ENCODE measurements at places on chromosomes 7 and 10.

DNA sequence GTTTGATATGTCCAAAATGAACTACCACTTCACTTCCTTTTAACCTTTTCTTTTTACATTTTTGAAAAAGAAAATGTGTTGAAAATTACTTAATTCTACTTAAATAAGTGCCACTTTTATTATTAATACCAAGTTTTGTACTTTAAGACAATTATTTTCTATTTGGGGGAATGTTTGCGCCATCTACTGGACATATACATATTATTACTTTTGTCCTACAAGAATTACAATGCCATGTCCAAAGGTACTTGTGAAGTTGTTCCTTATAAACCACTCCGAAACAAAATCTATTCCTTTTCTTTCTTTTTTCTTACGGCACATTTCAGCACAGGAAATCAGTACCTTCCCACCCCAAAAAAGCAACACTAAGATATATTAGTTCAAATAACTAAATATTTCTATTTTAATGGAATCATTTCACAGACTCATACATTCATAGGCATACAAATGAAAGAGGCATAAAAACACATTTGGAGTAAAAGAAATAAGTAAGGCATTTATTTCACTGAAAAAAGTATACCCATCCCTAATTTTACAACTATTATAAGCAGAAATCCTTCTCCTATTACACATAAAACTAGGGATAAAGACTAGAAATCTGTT, 169.9 kb downstream of the RNF133 start:
- no peak for DNase-seq

- DNase-seq: no peak
Observed at GRCh38 chr7:92647011-92647625, 56.9 kb upstream of the FAM133B start.

- no peak for DNase-seq
Observed at GRCh38 chr7:129607471-129608120, 3.9 kb upstream of the NRF1 start.

GRCh38 chr7:21585070-21585724, 42.4 kb downstream of the DNAH11 start:
- no peak for DNase-seq

DNA sequence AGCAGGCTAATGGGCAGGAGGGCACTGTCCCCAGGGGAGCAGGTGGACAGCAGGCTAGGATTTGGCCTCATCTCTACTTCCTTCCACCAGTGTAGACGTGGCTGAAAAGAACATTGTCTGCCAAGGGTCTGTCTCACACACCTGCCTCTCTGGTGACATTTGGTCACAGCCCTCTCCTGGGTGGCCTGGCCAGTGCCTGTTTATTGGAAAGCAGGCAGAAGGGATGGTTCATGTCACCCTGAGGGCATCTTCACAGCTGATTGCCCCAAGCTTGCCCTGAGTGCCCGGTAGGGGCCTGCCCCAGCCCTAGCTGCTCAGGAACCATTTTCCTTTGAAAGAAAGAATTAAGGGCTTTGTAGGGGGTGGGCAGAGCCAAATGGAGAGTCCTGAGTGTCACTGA, 138.7 kb downstream of the C10orf105 start:
- DNase-seq: no peak

DNA sequence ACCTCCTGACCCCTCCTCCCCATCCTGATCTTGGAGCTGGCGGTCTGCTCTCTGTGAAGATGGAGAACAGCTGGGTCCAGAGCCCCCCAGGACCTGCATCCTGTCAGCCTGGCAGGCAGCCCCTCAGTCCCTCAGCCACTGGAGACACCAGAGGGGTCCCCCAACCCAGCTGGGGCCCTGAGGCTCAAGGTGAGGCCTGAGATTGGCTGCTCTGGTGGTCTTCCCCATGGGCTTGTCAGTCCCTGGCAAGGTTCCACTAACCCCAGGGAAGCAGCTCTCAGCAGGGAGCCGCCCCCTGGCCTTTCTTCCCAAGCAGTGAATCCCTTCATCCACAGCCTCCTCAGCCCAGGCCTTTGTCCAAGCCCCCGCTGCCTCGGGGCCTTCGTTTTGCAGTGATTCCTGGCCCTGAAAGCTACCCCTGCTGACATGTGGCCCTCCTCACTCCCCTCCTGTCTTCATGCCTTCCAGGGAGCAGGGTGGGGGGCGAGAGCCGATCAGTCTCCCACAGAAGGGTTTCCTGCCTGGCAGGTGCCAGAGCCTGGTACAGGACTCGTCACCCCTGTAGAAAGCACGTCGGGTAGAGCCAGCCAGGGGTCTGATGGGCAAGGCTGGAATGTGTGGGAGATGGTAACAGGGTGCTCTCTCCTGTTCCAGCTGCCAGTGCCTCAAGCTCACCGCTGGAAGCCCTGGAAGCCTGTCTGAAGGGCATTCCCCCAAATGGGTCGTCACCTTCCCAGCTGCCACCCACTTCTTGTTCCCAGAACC, 48.5 kb downstream of the ZNF467 start:
- DNase-seq: no peak

- no peak for DNase-seq
Observed at GRCh38 chr10:7409045-7409731, 1.6 kb downstream of the SFMBT2 start.

- DNase-seq: peak; percentile 36
Observed at GRCh38 chr10:22737587-22737986, 23.2 kb upstream of the PIP4K2A start.

DNA sequence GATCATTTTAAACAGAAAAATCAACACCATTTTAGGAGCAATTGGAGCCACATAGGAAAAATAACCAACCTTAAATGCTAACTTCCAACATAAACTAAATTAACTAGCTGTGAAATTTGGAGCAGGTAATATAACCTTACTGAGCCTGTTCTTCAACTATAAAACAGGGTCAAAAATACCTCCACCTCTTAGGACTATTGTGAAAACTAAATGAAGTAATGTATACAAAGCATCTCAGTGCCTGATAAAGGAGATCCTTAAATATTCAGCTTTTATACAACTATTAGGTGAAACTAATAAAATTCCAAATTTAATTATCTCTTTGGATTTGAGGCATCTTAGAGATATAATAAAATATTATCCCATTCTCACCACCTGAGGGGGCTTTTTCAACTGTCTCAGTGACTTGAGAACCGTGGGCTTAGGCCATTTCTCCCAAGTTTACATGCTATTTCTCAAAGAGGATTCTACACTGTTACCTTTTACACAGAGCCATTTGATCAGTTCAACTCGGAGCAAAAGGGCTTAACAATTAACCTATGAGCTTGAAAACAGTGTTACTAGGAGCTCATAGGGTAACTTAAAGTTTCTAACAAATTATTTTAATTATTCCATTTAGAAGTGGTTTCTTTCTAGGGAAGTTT, 165.0 kb upstream of the ASAH2 start:
- no peak for DNase-seq

DNA sequence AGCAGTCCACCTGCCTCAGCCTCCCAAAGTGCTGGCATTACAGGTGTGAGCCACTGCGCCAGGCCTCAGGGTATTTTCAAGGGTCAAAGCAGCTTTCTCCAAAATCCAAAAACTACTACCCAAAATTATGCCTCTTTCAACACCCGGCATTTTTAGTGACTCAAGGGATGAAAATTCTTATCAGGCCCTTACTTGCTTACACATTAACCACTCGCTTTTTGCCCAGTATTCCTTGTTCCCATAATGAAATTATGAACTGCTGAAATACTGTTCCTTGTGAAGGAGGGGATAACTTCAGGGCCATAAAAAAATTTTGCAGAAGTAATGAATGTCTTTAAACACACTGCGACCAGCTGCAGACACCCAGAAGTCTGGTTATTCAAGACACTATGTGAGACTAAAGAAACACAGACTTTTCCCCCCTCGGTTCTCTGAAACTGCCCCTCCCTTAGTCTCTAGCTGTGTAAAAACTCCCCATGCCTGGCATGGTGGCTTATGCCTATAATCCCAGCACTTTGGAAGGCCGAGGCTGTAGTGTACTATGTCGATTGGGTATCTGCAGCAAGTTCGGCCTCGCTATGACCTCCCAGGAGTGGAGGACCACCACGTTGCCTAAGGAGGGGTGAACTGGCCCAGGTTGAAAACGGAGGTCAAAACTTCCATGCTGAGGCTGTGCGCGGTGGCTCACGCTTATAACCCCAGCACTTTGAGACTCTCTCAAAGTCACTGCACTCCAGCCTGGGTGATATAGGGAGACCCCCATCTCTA, 12.0 kb downstream of the FXYD4 start:
- no peak for DNase-seq

Measured in epithelial cell of prostate (primary cell).